Fibroblast of skin of left biceps (primary cell): ENCODE measurements at places on chromosomes 6 and 20.

GRCh38 chr6:157167837-157168236 lies 155.5 kb downstream of the TMEM242 start:
- no peak for DNase-seq

- no peak for DNase-seq
These were observed 38.9 kb downstream of the MRAP2 start for GRCh38 chr6:84072442-84072997.

DNA sequence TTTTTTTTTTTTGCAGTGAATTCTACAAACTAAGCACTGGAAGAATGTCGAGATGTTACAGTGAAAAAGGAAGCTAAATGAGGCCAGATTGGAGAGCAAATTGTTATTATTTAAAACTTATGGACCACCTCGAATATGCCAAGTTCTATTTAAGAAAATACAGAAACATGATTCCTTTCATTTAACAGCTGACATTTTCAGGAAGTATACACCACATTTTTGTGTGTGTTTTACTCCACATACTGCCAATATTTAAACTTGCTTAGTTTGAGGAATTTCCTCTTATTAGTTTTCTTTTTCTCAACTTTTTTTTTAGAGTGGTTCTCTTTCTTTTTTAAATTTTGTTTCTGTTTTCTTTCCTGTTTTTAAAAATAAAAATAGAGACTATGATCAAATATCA lies 37.0 kb upstream of the GCLC start:
- no peak for DNase-seq

GRCh38 chr6:98947411-98948292 lies at the start of gene FBXL4:
FBXL4 (minus strand) TSS chr6:98947946; CDS start chr6:98926988, 20,958 bp downstream.
- peak; percentile 36 for DNase-seq

DNA sequence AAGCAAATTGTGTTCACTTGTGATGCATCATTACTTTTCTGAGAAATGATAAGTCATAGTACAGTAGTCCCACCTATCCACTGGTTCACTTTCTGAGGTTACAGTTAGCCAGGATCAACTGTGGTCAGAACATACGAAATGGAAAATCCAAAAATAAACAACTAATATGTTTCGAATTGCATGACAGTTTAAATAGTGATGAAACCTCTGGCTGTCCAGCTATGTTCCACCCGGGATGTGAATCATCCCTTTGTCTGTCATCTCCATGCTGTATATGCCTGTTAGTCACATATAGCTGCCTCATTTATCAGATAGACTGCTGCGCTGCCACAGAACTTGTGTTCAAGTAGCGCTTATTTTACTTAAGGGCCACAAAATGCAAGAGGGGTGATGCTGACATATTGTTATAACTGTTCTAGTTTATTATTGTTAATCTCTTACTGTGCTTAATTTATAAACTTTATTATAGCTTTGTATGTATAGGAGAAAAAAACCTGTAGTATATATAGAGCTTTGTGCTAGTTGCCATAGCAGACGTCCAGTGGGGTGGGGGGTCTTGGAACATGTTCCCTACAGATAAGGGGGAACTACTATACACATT lies 29.2 kb downstream of the AFDN start:
- peak; percentile 73 for DNase-seq

GRCh38 chr20:38113401-38114325 lies 51.4 kb downstream of the TGM2 start:
- no peak for DNase-seq

DNA sequence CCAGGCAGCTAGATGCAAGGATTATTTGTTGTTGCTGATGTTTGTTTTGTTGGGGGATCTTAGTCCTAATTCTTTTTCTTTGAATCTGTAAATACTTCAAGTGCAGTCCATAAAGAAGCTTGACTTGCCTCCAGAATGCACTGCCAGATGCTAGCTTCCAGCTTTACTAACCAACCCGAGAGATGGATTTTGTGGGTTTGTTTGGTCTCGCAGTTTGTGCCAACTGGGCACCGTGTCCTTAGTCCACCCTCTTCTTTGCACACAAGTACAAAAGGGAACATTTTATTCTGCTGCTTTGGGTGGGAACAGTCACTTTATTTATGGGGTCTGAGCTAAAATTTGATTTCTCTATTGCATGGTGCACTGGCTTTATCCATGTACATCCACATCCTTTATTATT lies 212.0 kb downstream of the PLCB1 start:
- no peak for DNase-seq

DNA sequence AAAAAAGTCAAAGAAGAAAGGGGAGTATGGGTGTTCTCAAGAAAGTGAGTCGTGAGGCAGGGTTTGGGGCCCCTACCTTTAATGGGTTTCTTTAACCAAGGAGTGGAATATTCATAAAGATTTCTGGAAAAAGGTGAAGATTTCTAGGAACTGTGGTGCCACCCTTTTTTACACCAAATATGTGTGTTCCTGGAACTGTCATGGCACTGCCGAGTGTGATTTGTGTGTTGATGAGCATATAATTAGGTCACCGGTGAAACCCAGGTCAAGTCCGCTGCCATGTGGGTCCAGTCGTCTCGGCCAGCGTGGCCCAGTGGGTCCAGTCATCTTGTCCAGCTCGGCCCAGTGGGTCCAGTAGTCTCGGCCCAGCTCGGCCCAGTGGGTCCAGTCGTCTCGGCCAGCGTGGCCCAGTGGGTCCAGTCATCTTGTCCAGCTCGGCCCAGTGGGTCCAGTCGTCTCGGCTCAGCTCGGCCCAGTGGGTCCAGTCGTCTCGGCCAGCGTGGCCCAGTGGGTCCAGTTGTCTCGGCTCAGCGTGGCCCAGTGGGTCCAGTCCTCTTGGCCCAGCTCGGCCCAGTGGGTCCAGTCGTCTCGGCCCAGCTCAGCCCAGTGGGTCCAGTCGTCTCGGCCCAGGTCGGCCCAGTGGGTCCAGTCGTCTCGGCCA lies 8.3 kb upstream of the EEF1A2 start:
- DNase-seq, result no peak

- no peak for DNase-seq
These were observed 64.1 kb downstream of the KIZ start for GRCh38 chr20:21189761-21190523.

DNA sequence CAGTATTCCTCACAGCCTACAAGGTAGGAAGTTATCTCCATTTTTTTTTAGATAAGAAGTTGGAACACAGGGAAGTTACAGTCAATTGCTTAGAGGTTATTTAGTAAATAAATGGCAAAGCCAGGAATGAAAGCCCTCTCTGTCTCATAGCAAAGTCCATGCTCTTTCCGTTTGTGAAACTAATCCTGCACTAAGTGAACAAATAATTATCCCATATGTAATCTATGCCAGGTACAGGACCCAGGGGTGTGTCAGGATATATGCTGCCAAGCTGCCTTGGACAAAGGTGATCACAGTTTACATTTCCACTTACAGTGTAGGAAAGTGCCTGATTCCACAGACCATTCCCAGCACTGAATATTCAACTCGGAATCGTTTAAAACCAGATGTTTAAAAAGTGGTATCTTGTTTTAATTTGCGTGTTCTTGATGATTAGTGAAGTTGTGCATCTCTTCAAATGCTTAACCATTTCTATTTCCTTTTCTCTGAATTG lies 13.6 kb upstream of the GMDS start:
- DNase-seq, result no peak

DNA sequence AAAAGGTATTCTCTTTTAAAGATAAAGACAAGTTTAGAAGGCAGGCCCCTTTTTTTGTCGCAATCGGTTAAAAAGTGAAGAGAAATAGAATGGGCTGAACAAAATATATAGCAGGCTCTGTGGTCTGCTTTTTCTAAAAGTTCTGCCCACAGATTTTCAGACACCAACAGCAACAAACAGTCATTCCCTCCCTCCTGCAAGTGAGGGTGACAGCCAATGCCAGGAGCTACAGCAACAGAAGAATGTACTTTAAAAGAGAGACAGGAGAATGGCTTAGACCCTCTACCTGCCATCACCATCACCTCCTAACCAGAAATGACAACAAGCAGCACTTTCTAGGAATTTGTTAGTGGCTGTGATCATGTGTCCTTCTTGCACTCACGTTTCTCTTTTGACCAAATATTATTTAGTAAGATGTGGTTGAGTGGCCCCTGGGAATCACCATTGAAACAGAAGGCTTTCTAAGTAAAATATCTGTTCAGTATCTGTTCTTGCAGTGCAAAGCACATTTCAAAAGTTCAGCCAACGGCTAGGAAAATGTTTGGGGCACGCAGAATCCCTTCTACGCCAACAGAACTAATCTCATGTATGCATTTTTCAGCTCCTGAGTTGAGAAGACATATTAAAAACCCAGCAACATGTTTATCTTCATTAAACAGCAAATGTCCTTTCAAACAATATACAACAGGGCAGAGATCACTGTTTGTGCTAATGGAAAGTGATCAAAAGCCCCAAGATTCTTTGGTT lies 248.5 kb downstream of the ATXN1 start:
- no peak for DNase-seq

- no peak for DNase-seq
These were observed 562 bp downstream of the GGT7 start for GRCh38 chr20:34871966-34872621.

GRCh38 chr6:149108749-149109100 lies 208.8 kb upstream of the TAB2 start:
- DNase-seq, result no peak

GRCh38 chr20:47174456-47175243 lies 181.8 kb downstream of the ZMYND8 start:
- no peak for DNase-seq

DNA sequence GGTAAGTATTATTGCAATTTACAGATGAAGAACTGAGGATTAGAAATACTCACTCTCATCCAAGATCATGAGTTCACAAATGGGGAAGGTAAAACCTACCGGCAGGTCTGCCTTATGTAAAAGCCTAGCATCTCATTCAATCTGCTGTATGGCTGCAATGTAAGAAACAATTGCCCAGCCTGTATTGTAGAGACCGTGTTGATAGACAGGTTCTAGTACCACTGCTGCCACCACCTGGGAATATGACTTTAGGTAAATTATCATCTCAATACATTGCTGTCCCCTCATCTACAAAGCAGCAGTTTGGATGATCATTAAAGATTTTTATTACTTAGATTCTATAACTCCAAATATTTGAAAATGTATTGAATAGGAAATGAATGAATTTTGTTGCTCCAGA lies 23.3 kb upstream of the ARHGAP18 start:
- no peak for DNase-seq

GRCh38 chr20:33896509-33896908 lies 85.4 kb downstream of the CHMP4B start:
- no peak for DNase-seq

GRCh38 chr6:74044417-74045096 lies 348.6 kb downstream of the CD109 start:
- no peak for DNase-seq

DNA sequence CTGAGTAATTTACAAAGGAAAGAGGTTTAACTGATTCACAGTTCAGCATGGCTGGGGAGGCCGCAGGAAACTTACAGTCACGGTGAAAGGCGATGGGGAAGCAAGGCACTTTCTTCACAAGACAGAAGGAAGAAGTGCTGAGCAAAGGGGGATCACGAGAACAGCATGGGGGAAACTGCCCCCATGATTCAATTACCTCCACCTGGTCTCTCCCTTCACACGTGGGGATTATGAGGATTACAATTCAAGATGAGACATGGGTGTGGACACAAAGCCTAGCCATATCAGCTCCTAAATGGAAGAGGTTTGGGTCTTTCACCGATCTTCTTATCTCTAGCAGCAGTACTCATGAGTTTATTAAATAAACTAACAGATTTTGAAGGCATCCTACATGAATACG lies 152.9 kb upstream of the RUNX2 start:
- no peak for DNase-seq

DNA sequence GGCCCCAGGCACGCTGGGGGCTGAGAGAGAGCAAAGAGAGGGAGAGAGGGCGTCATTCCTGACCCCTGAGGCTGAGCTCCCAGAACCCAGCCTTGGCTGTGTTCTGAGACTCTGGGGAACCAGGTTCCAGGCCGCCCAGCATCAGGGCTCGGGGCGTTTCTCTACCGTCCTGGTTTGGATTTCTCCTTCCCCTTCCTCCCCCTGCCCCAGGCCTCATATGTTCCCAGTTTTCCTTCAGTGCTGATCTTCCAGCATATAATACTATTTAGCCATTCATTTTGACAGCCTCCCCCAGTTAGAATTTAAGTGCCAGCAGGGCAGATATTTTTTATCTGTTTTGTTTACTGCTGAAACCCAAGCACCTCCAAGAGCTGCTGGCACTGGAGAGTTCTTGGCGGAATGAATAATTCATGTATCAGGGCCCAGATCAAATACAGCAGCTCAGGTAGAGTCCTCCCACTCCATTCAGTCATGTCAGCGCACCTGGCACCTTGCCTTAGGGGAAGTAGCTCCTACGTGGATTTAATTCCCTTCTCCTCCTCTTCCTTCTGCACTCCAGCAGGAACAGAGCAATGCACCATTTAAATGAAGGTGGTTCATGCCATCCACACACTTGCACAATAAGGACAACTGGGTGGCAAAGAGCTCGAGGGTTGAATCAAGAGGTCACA lies 23.4 kb upstream of the FRMD1 start:
- no peak for DNase-seq

- DNase-seq, result no peak
These were observed 167.9 kb upstream of the SYNCRIP start for GRCh38 chr6:85810558-85810957.

- no peak for DNase-seq
These were observed 10.1 kb downstream of the PHF10 start for GRCh38 chr6:169714178-169714577.

DNA sequence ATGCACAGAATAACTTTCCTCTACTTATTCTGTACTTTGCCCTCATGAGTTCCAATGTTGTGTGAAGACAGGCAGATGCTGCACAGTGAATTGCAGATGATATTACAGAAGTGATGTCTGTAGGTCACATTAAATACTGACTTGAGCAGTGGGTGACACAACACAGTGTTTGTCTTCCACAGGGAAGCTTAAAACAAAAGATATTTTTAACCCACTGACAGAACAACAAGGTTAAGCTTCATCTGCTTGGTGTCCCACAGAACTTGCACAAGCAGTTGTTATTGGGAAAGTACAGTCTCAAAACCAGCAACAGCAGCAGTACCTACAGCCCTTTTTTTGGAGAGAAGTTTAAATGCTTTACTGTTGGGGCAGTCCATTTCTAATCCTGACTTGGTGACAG lies 10.5 kb downstream of the SUMO4 start:
- no peak for DNase-seq

- DNase-seq, result no peak
These were observed 252.7 kb downstream of the SOD2 start for GRCh38 chr6:159440349-159440748.

- DNase-seq, result no peak
These were observed 13.6 kb upstream of the GATA5 start for GRCh38 chr20:62489186-62489931.

- DNase-seq, result no peak
These were observed 19.9 kb downstream of the SMPDL3A start for GRCh38 chr6:122809001-122809400.

GRCh38 chr6:26367114-26367513 lies 2.1 kb downstream of the BTN3A2 start:
- no peak for DNase-seq

- no peak for DNase-seq
These were observed 11.8 kb downstream of the C20orf203 start for GRCh38 chr20:32661820-32662528.

DNA sequence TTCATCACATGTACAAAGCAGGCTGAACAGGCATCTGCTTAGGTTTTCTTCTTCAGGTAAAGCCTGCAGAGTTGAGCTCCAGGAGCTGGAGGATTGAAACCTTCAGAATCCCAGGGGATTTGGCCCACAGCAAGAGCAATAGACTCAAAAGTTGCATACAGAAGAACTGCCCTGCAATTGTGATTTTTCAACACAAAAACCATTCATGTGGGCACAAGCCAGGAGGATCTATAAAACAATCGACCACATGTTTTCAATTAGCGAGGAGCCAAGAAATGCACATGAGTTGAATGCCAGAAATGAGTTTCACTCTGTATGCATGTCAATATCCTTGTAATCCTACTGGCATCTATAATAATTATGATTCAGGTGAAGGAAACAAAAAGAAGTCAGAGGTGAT lies 576.4 kb downstream of the HDGFL1 start:
- DNase-seq, result peak; percentile 36
